ENCODE measurements at places on chromosomes 4 and X.

GRCh38 chr4:36322921-36323354, 41.5 kb downstream of the DTHD1 start:
- no peak for DNase-seq

DNA sequence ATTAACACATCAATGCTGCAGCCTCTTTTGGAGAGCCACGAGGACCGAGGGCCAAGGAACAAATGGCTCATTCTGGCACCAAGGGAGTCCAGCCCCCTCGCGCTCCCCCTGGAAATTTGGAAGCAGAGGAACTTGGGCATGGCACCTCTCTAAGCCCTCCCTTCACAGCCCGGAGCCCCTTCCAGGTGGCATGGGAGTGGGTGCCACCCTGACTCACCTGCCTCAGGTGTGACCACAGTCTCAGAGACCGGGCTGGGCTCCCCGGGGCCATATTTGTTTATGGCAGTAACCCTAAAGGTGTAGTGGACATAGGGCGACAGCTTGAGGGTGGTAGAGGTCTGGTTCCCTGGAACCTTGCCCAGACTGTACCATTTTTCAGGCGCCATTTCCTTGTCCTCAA, 18.8 kb downstream of the L1CAM start:
- DNase-seq: no peak

GRCh38 chr4:154205471-154205870, 286.1 kb downstream of the DCHS2 start:
- DNase-seq: no peak

- no peak for DNase-seq
Observed at GRCh38 chrX:35919536-35920309, at the start of gene CFAP47. CFAP47 (plus strand) TSS chrX:35919734; CDS start chrX:35919800, 66 bp downstream.

DNA sequence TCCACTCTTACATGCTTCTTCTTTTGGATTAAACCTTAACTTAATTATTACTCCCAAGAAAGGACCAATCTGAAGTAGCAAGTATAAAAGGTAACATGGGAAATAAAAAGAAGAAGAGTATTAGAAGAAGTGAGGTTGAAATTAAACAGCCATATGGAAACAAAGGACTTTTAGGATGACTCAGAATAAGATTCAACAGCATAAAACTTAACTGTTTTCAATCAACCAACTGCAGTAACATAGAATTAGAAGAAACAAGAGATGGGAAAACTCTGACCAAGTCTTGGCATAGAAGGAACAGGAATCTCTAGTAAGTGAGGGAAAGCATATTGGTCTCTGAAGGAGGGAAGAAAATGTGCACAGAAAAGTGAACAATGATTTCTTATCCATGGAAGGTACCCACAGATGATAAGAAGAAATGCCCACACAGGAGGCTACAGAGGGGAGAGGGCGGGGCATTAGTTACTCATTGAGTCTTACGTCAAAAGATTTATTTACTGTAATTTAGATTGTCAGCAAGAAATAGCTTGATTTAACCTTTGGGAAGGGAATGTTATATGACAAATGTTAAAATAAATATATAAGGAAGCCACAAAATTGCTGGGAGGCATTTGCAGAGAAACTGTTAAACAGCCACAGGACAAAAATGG, 177.3 kb downstream of the BANK1 start:
- DNase-seq: no peak

DNA sequence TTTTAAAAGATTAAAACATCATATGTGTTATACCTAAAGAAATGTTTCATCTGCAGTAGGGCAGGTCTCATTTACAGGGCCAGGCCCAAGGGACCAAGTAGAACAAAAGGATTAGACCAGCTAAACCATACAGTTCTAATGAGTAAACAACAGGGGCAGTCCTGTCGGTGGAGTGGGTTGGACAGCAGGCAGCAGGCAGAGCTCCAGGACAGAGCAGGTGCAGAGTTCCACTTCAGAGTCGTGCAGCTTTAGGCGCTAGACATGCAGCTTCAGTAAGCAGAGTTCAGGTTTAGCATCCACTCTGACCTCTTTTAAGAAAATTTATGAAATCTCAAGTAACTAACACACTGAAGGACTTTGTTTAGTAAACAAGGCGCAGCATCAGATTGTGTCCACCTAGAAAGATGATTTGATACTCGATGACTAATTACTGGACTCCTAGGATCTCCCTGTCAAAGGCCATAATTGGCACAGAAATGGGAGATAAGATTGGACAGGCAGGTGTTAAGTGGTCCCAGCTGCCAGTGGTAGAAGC, 487.7 kb upstream of the INTU start:
- no peak for DNase-seq

DNA sequence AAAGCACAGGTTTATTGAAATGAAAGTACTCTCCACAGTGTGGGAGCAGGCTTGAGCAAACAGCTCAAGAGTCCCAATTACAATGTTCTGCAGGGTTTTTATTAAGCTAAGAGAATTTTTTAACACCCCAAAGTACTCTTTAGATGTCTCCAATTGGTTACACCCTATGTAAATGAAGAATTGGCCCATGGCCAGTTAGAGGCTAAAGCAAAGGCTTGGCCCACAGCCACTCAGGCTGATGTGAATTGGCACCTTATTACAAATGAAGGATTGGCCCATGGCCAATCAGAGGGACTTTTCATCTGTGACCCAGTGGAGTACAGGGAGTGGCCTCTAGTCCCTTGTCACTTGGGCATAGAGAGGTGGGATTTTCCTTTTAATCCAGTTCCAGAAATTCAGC, 30.1 kb upstream of the IQCM start:
- no peak for DNase-seq

GRCh38 chr4:73679836-73680235, 59.6 kb upstream of the RASSF6 start:
- no peak for DNase-seq
